ENCODE measurements at places on chromosomes 7 and 10.

- no peak for DNase-seq
Observed at GRCh38 chr7:115477193-115477651, 553.3 kb downstream of the TFEC start.

DNA sequence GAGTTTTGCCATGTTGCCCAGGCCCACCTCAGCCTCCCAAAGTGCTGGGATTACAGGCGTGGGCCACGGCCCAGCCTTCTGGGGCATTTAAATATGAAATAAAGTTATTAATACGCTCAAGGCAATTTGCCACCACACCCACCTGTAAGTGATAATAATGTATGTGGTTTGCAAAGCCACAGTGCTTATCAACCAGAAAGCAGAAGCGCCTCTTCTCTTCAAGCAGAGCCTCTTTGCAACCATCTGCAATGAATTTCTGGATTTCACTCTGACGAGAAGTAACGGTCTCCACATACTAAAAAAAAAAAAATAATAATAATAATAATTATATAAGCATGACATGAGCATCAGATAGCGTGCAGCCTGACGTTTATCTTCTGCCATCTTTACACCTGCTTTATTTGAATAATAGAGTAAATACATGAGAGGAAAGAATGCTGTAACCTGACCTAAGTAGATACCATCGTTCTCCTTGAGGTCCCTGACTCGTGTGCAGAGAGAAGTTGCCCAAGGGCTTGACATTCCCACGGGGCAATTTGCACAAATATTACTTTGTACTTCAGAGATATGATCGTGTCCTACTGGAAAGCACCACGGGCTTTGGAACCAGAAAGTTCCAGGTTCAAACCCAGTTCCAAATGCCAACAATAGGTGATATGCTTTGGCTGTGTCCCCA lies 34.0 kb downstream of the BRI3 start:
- DNase-seq: no peak

DNA sequence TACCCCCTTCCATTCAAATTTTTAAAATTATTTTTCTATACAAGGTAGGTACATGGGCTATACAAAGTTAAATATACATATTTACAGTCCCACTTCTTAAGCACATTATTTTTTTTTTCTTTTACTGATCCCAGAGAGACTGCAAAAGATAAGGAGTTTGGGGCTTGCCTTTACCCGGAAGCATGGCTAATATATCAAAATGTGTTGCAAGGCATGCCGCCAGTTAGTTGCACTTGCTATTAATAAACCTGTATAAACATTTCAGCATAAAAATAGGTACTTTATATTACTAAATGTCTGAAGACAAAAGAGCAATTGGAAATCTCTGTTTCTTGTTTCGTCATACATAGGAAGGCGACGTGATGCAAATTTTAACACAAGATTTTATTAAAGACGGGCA lies 21.5 kb upstream of the PDLIM1 start:
- no peak for DNase-seq

DNA sequence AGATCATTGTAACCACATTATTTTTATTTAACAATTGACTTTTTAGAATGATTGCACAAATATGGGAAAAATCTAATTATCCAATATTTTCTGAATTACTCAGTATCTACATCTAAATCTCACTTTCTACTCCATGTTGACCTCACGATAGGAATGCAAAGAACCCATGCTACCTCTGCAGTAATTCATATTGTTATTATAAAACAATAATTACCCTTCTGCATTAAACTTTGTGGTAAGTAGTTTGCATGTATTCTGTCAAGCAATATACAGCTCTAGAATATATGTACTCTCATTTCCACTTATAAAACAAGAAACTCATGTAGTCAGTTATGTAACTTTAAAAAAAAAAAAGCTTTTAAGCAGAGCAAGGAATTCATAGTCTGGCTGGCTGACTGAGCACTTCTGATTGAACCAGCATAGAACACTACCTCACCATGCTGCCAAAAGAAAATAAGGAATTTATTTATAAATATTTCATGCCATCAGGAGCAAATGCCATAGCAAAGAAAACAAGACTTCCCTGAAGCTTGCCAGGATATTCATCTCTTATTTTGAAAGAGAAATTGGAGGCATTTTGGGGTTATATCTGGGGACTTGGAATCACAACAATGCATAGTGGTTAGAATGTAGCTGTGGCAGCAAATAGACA lies 895.7 kb downstream of the XPNPEP1 start:
- DNase-seq: no peak

DNA sequence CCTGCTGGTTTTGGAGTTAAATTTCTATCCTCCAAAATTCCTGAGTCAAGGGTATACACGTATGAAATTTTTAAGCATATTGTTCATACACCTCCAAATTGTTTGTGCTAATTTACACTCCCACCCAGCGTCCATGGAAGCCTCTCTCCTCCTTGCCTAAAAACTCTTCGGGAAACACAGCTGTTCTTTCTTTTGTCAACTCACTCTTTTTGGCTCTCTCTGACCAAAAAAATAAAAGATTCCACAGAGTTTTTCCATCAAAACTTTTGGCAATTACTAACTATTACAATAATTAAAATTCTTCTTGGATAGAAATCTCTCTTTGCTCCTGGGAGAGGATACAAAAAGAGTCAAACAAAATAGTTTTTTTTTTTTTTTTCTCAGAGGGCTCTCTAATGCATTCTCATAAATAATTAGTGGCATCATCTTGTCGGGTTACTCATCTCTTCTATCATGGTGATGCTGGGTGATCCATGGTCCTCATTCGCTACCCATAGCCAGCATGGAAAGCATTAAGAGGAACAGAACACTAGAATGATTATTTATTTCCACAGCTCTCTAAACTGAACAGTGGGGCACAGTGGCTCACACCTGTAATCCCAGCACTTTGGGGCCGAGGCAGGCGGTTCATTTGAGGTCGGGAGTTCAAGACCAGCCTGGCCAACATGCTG lies 310.7 kb downstream of the SFMBT2 start:
- DNase-seq: no peak

DNA sequence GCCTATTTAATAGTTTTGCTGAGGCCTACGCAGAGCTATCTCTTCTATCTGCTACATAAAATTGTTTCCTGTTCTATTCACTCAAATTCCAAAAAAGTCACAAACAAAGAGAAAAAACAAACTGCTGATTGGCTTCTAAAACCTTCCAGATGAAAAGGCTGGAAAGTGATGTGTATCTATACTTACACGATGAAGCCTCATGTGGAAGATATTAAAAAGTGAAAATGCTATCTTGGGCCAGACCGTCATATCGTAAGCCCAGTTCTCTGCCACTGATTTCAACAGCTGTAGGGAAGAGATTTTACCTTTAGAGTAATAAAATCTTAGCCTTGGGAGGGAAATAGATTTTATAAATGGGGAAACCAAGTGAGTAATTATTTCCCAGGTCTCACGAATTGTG lies 394.8 kb downstream of the KIF20B start:
- DNase-seq: no peak

DNA sequence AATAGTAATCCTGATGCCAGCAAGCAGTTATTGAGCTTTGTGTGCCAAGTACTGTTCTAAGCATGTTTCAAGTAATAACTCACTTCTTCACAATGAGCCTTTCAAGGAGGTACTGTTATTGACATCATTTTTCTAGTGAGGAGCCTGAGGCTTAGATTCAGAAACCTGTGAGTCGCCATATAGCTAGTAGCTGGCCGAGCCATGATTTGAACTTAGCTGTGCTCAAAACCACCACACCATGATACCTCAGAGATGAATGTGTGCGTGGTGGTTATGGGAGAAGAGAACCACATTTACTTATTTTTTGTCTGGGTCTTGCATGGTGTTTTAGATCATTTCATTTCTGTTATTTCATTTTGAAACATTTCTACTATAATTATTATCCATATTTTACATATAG lies 578.9 kb downstream of the AUTS2 start:
- DNase-seq: no peak

- no peak for DNase-seq
Observed at GRCh38 chr10:102559764-102560163, 56.0 kb downstream of the SUFU start.

DNA sequence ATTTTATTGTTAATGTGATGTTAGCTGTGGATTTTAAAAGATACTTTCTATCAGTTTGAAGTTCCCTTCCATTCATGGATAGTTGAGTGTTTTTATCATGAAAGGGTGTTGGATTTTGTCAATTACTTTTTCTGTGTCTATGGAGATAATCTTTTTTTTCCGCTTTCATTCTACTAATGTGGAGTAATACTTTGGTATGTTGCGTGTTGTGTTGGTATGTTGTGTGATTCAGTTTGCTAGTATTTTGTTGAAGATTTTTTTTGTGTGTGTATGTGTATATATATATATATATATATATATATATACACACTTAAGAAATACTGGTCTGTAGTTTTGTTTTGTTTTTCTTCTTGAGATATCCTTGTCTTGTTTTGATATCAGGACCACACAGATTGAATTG lies 100.3 kb downstream of the CCSER2 start:
- no peak for DNase-seq

GRCh38 chr7:42337225-42337905 lies 100.4 kb upstream of the GLI3 start:
- DNase-seq: no peak

Measured in mucosa of gallbladder (tissue), 1 donor.